AG08395 (cell line): ENCODE measurements at places on chromosomes 16 and 17.

GRCh38 chr16:67719778-67720144 lies 645 bp upstream of the GFOD2 start:
- DNase-seq, result peak; percentile 62

- no peak for DNase-seq
These were observed 19.8 kb downstream of the B9D1 start for GRCh38 chr17:19342611-19343255.

- DNase-seq, result no peak
These were observed 65.8 kb upstream of the PLCG2 start for GRCh38 chr16:81713295-81713772.

DNA sequence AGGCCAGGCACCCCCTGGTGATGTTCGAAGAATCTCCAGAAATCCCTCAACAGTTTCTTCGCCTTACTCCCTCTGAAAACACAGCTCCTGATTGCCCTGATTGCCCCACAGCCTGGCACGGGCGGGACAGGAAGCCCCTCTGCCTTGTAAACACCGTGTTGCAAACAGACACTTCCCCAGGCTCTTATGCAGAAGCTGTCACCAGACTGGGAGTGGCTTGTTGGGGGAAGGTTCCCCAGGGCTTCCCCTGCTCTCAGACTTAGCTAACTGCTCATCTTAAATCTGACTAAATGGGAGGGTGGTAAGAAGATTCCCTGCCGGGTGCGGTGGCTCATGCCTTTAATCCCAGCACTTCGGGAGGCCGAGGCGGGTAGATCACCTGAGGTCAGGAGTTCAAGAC lies 11.2 kb downstream of the PIK3R5 start:
- DNase-seq, result no peak

DNA sequence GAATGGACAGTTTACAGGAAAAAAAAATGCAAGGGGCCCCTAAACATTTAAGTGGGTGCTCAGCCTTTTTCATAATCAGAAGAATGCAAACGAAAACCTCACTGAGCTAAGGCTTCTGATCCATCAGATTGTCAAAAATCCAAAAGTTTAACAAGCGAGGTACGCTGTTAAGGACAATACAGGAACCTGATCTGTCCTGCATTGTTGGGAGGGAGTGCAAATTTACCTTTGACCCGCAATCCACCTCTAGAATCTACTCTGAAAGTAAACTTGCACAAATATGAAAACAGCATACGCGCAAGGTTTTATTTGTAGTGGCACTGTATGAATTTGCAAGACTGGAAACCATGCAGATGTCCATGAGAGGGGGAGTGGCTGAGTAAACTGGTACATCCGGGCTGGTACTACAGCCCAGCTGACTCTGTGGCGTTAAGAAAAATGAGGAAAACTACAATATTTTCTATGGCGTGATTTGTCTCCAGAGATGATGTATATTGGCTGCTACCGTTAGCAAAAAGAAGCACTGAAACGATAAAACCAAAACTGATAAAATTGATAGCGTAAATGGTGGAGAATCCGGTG lies 28.8 kb upstream of the ST6GALNAC1 start:
- no peak for DNase-seq

- DNase-seq, result no peak
These were observed 17.8 kb downstream of the USP31 start for GRCh38 chr16:23131436-23131835.

- no peak for DNase-seq
These were observed 58.0 kb downstream of the RBFOX3 start for GRCh38 chr17:79552824-79553223.

- DNase-seq, result no peak
These were observed 7.2 kb downstream of the OMG start for GRCh38 chr17:31289790-31290189.

GRCh38 chr17:39867084-39867879 lies 720 bp upstream of the ZPBP2 start:
- no peak for DNase-seq

- peak; percentile 87 for DNase-seq
These were observed at the start of gene CHMP6 for GRCh38 chr17:80991645-80992076. Gene CHMP6, plus strand, starts transcription at chr17:80991841. Its CDS starts 78 bp downstream, at chr17:80991919.

DNA sequence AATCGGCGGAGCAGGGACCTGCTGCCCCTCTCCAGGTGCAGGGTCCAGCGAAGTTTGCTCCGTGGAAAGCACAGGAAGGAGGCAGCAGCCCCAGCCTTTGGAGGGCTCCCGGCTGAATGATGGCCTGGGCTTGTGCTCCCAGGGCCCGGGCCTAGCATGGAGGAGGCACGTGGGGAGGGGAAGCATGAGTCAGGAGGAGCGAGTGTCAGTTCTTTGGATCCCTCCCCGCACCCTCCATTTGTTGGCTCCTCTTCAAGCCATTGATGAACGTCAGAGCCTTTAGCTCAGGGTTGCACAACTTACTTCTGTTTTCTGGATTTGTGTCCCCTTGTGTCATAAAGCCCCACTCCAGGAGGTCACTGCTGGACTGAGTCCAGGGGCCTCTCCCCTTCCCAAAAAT lies 25.8 kb downstream of the TTYH2 start:
- no peak for DNase-seq

DNA sequence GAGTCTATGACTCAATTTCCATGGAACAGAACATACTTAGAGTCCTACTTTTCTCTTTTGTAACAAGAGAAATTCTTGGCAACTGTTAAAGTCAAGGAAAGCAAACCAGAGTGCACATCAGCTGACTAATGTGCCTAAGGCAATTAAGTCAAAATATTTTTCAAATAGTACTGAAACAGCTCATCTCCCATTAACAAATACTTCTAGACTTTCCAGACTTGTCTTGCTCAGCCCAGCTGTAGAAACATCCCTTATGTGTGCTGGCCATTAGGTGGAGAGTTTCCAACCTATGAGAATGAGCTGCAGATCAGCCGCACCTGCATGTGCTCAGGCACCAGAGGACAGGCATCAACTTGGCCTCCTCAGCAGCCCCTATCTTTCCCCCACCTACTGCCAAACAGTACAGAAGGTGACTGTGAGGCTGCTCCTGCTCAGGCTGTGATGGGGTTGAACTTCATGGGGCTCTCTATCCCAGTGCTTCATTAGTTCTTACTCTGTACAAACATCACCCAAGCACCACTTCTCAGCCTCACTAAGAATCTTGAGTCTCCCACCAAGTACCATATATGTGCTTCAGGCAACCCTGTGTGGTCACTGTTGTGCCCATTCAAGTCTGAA lies 32.2 kb downstream of the TEX2 start:
- peak; percentile 89 for DNase-seq

DNA sequence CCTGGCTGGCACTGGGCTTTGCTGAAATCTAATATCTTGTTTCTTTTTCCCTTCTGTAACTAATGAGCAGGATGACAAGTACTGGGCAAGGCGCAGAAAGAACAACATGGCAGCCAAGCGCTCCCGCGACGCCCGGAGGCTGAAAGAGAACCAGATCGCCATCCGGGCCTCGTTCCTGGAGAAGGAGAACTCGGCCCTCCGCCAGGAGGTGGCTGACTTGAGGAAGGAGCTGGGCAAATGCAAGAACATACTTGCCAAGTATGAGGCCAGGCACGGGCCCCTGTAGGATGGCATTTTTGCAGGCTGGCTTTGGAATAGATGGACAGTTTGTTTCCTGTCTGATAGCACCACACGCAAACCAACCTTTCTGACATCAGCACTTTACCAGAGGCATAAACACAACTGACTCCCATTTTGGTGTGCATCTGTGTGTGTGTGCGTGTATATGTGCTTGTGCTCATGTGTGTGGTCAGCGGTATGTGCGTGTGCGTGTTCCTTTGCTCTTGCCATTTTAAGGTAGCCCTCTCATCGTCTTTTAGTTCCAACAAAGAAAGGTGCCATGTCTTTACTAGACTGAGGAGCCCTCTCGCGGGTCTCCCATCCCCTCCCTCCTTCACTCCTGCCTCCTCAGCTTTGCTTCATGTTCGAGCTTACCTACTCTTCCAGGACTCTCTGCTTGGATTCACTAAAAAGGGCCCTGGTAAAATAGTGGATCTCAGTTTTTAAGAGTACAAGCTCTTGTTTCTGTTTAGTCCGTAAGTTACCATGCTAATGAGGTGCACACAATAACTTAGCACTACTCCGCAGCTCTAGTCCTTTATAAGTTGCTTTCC lies 56.0 kb downstream of the HLF start:
- DNase-seq, result no peak

- no peak for DNase-seq
These were observed 326.9 kb downstream of the SLC39A11 start for GRCh38 chr17:72765368-72766153.

GRCh38 chr16:10827691-10828341 lies 9.2 kb upstream of the TVP23A start:
- DNase-seq, result peak; percentile 93

DNA sequence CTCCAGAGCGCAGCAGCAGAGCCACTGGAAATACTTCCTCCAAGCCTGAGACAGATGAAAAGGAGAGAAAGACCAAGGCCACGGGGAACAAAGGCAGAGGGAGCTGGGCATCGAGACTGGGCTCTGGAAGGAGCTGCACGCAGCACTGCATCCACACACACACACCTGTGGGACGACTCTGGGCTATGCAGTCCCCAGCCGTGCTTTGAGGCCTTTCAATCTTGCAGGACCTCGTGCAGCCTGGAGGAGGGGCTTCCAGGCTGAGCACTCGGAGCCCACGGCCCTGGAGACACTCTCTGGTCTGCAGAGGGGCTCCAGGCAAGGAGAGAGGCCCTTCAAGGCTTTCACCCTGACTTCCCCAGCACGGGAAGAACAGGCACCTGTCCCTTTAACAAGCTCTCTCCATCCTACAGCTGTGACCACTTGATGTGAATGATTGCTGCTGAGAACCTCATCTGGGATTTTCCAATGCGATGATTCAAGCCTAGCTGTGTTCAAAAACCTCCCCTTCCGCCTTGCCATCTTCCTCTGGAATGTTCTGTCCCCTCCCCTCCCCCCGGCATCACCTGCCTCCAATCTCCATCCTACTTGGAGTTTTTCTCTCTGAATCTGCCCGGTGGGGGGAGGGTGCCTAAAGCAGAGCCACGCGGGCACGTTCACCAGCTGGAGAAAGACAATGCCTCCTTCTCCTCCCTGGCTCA lies 37.5 kb downstream of the RBFOX3 start:
- DNase-seq, result no peak

GRCh38 chr16:89152831-89153700 lies 18.5 kb upstream of the CDH15 start:
- DNase-seq, result no peak

- DNase-seq, result no peak
These were observed 75.5 kb downstream of the SOCS1 start for GRCh38 chr16:11180489-11180888.

GRCh38 chr17:37813751-37814150 lies 68.9 kb upstream of the HNF1B start:
- peak; percentile 87 for DNase-seq

DNA sequence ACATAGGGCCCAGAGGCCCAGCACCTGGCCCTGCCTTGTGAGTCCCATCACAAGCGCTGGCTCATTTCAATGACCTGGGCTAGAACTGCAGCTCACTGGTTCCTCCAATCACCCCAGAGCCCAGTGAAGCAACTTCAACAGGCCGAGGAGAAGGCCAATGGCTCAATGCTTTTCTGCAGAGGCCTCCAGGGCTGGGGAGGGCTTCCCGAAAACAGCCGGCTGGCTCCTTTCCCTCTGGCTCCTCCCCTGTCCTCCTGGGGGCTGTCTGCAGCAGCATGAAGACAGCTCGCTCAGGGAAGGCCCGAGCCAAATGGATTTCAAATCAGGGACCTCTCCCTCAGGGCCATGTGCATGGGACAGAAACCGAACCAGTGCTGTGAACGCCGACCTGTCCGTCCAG lies 121.6 kb downstream of the ZNF423 start:
- no peak for DNase-seq

- DNase-seq, result no peak
These were observed 140.4 kb downstream of the PMP22 start for GRCh38 chr17:15124746-15125145.

DNA sequence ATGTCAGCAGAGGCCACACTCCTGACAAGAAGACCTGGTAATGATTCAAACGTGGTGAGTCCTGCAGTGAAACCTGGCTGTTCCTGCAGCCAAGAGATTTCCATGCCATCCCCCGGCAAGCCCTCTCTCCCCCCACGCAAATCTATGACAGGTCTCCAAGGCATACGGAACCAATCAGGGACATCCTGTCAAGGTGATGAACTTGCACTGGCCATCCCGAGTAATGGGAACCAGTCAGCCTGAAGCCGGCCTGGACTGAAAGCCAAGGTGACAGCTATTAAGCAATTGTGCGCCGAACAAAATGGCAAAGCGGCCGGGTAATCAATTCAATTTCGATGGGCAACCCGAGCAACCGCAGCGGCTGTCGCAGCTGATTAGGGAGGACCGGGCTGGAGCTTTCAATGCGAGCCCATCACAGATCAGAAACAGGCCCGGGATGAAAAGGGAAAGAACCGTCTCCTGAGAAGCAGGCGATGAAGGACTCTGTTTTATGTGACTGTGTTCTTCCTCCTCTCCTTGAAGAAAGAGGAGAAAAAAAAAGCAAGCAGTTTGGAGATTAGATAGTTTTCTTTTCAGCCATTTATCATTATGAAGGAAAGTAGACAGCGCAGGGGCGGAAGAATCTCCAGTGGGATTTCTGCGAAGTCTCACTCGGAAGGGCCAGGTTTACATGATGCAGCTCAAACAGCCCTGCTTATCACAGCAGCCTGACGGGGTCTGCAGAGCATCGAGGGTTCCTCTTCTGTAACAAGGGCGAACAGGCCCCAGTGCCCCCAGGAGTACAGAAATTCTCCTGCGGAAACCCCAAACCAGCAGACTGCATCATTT lies 35.2 kb downstream of the TBX4 start:
- no peak for DNase-seq
